ENCODE measurements at places on chromosomes 13 and 19. TPM values are rescaled to one million over a fixed set of nuclear protein-coding genes. Genes with fewer than 3 reads are reported as not detected.

CERS1 gene
- 6.4 TPM for polyA plus RNA-seq

FFAR2 gene
- polyA plus RNA-seq: 0.37 TPM

F7 gene
- polyA plus RNA-seq: 2.0 TPM

PSG3 gene
- 0.53 TPM for polyA plus RNA-seq

SYCN gene
- polyA plus RNA-seq: not detected

CASP14 gene
- polyA plus RNA-seq: 0.03 TPM

COX7A1 gene
- polyA plus RNA-seq: 25.6 TPM

SIGLEC5 gene
- 0.53 TPM for polyA plus RNA-seq

PDE4C gene
- polyA plus RNA-seq: 0.37 TPM

ATP8A2 gene
- polyA plus RNA-seq: 5.5 TPM

MTUS2 gene
- 1.7 TPM for polyA plus RNA-seq

LGALS7B gene
- 0.80 TPM for polyA plus RNA-seq

NFKBIB gene
- polyA plus RNA-seq: 9.0 TPM

VAV1 gene
- 1.4 TPM for polyA plus RNA-seq

RDH8 gene
- polyA plus RNA-seq: not detected

SPTBN4 gene
- polyA plus RNA-seq: 1.0 TPM

KLK15 gene
- polyA plus RNA-seq: not detected

ZFR2 gene
- 1.8 TPM for polyA plus RNA-seq

CEACAM16 gene
- not detected for polyA plus RNA-seq

CD33 gene
- 1.5 TPM for polyA plus RNA-seq

FFAR3 gene
- polyA plus RNA-seq: 0.10 TPM

ATP4A gene
- not detected for polyA plus RNA-seq

MAP4K1 gene
- polyA plus RNA-seq: 2.5 TPM

ZNF235 gene
- polyA plus RNA-seq: 10.2 TPM

CACNG6 gene
- polyA plus RNA-seq: 0.79 TPM

ELSPBP1 gene
- not detected for polyA plus RNA-seq

PDX1 gene
- not detected for polyA plus RNA-seq

WBP4 gene
- polyA plus RNA-seq: 26.1 TPM

TPM4 gene
- 599 TPM for polyA plus RNA-seq

OR7G1 gene
- polyA plus RNA-seq: not detected

TLE2 gene
- 38.8 TPM for polyA plus RNA-seq

KCNN4 gene
- polyA plus RNA-seq: 1.5 TPM

CACNA1A gene
- polyA plus RNA-seq: 2.2 TPM

FSTL3 gene
- polyA plus RNA-seq: 22.5 TPM

IZUMO2 gene
- 0.19 TPM for polyA plus RNA-seq

CCDC169 gene
- 6.9 TPM for polyA plus RNA-seq

NKPD1 gene
- polyA plus RNA-seq: 0.25 TPM

CYTH2 gene
- polyA plus RNA-seq: 85.0 TPM

SPRYD7 gene
- polyA plus RNA-seq: 17.3 TPM

OXGR1 gene
- polyA plus RNA-seq: 4.1 TPM

USHBP1 gene
- polyA plus RNA-seq: 5.7 TPM

TPGS1 gene
- 5.5 TPM for polyA plus RNA-seq

ZNF665 gene
- 6.9 TPM for polyA plus RNA-seq

ZNF575 gene
- 2.0 TPM for polyA plus RNA-seq

PINLYP gene
- 17.4 TPM for polyA plus RNA-seq

ZFP14 gene
- polyA plus RNA-seq: 14.0 TPM

CEACAM4 gene
- 0.16 TPM for polyA plus RNA-seq

CERS4 gene
- polyA plus RNA-seq: 52.0 TPM

PEAK3 gene
- 0.06 TPM for polyA plus RNA-seq

PRX gene
- 10.3 TPM for polyA plus RNA-seq
